Stimulated activated CD8-positive, alpha-beta memory T cell treated with anti-CD3 and anti-CD28 coated beads, Interleukin-7, amount 100 ng/mL, for 1 hour (primary cell): ENCODE measurements at places on chromosomes 2 and 18.

DNA sequence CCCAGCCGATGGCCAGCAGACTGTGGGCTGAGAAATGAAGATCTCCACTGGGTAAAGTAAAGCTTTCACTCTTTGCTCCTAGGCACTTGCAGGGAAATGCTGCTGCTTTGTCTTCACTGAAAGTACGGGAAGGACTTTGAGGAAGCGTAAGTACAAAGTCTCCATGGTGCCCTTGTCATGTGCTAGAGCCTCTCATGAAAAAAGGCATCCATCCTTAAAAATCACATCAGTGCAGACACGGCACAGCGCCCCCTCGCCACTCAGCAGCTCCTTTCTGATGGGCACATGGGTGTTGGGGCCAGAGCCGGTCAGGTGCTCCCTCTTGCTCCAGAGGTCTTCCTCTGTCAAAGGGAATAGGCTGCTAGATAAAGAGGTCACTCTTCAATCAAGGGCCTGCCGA lies 109.0 kb upstream of the STPG4 start:
- no peak for DNase-seq

- DNase-seq: no peak
Observed at GRCh38 chr2:191571163-191571769, 106.7 kb upstream of the NABP1 start.

GRCh38 chr2:152354069-152354755 lies 19.2 kb downstream of the FMNL2 start:
- no peak for DNase-seq

GRCh38 chr2:101742547-101742946 lies 45.0 kb downstream of the MAP4K4 start:
- DNase-seq: no peak

GRCh38 chr2:236211296-236211695 lies 43.1 kb upstream of the GBX2 start:
- DNase-seq: no peak

GRCh38 chr2:18824325-18824790 lies 235.0 kb upstream of the NT5C1B start:
- no peak for DNase-seq

DNA sequence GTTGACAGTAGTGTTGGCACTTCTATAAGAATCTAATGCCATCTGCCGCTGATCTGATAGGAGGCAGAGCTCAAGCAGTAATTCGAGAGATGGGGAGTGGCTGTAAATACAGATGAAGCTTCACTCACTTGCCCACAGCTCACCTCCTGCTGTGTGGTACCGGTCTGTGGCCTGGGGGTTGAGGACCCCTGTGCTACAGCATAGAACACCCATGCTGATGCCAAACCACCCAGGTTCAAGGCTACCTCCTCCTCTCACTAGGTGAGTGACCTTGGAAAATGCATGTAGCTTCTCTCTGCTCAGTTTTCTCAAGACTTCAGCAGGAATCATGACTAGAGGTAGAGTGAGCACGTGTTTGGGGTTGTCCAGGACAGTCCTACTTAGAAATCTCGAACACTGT lies 263.4 kb downstream of the SH3BP4 start:
- DNase-seq: no peak

DNA sequence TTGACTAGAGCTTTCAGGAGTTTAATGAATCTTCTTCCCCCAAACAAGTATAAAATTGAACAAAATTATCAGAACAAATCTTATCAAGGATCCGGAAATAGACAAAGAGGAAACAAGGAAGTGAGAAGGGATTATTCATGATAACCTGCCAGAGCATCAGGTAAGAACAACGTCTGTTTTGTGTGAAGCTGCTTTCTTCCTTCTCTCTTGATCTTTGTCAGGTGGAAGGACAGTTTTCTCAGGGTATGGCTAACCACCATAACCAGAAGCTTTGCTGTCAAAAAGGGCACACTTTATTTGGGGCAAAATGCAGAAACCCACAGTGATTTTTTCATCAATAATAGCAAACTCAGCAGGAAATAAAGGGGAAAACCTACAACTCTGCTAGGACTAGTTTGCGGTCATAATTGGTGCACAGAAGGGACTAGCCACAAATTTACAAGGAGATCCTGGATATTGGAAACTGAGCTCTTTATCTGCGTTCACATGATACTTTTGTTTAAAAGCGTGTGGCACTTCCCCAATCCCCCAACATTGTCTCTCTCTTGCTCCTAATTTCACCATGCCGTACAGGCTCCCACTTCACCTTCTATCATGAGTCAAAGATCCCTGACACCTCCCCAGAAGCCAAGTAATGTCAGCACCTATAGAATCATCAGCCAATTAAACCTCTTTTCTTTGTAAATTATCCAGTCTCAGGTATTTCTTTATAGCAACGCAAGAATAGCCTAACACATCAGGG lies 124.2 kb downstream of the FSIP2 start:
- no peak for DNase-seq

GRCh38 chr2:60547841-60548240 lies 5.6 kb downstream of the BCL11A start:
- no peak for DNase-seq

DNA sequence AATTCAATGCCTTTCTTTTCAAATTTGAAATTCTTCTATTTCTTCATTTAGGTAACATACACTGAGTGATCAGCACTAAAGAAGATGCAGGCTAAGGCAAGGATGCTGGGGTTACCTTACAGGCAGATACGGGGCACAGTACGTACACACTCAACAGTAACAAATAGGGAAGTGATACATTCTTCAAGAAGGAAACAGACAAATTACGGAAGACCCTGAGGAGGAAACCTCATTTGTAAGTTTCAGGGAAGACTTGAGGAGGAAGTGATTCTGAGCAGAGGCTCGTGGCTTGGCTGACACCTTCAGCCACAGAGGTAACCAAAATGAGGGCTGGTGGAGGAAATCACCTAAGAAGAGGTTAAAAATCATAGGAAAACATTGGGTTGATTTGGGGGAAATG lies 1108.3 kb upstream of the KLHL29 start:
- no peak for DNase-seq

GRCh38 chr2:8821276-8822217 lies 15.9 kb downstream of the KIDINS220 start:
- no peak for DNase-seq

- no peak for DNase-seq
Observed at GRCh38 chr2:139992078-139992477, 1211.9 kb upstream of the NXPH2 start.

DNA sequence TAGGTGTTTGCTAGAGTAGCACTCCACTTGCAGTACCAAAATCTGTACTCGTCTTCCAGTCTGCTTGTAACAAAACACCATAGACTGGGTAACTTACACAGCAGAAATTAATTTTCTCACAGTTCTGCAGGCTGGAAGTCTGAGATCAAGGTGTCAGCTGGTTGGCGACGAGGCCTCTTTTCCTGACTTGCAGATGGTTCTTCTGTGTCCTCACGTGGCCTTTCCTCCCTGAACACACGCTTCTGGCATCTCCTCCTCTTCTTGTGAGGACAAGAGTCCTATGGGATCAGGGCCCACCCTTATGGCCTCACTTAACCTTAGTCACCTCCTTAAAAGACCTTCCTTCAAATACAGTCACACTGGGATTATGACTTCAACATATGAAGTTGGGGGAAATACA lies 493.5 kb upstream of the MYT1L start:
- no peak for DNase-seq

GRCh38 chr2:72117029-72117428 lies 30.6 kb downstream of the CYP26B1 start:
- DNase-seq: no peak

- no peak for DNase-seq
Observed at GRCh38 chr2:215188078-215188477, 49.7 kb upstream of the ABCA12 start.

DNA sequence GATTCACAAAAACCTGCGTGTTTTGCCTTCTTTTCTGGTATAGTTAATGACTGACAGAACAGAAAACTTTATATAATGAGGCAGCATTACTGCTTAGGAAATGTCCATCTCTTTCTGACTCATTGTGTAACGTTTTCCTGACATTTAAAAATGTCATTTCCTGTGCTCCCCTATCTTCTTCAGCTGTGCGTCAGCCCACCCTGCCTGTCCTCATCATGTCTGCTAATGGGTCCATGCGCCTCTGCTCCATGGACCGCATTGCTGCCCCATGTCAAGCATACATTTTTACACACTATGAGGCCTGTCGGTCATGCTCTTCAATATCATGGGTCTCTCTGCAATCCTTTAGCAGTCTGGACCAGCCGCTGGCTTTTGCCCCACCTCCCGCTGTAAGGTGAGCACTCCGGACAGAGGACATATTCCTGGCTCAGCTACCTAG lies 234.3 kb downstream of the CDCA7 start:
- no peak for DNase-seq

GRCh38 chr2:157761520-157761919 lies 114.6 kb downstream of the ACVR1 start:
- no peak for DNase-seq

- no peak for DNase-seq
Observed at GRCh38 chr2:41933046-41933420, 114.8 kb upstream of the PKDCC start.

GRCh38 chr2:143297182-143297581 lies 168.0 kb downstream of the ARHGAP15 start:
- DNase-seq: no peak

DNA sequence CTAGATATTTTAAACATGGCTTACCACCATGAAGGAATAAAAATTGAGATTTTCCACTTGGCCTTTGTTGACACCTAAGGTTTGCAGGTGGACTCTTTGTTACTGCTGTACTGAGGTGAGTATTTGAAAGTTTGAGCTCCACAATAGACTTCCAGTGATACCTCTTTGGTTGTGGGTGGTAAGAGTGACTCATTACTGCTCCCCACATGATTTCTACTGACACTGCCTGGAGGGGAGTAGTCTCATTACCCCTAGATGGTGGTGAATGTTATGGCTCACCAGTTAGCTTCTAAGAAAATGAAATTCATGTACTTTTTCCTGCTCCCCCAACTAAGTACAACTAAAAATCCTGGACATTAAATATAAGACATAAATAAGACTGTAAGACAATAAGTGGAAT lies 1183.1 kb upstream of the TMEFF2 start:
- no peak for DNase-seq

DNA sequence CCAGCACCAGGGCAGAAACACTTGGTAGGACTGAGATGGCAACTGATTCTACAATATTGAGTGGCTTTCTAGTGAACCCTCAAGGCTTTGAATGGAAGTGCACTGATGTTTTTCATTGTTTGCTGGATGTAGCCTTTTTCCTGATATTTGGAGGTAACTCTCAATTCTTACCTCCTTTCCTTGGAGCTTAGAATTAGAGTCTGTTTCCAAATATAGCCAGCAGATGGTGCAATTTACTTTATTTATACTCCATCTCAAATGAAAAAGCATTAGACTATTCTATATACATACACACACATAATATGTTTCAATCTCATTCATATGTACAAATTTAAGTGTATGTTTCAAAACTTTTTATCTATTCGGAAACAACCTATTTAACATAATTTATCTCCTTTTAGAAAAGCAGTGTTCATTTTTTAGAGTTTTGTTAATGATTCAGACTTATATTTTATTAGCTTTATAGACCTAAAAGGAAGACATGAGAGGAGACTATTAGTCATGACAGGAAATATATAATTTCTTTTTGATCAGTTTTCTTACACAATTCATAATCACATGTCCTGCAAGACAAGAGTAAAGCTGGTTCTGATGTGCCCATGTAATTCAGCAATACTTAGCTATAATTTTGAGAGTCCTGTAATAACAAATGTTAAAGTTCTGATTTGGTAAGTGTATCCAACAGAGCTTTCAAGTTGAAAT lies 124.8 kb downstream of the NUP35 start:
- no peak for DNase-seq

- no peak for DNase-seq
Observed at GRCh38 chr2:199883474-199884212, 27.4 kb upstream of the C2orf69 start.

GRCh38 chr2:218186355-218186766 lies 19.6 kb upstream of the CXCR1 start:
- peak; percentile 37 for DNase-seq

DNA sequence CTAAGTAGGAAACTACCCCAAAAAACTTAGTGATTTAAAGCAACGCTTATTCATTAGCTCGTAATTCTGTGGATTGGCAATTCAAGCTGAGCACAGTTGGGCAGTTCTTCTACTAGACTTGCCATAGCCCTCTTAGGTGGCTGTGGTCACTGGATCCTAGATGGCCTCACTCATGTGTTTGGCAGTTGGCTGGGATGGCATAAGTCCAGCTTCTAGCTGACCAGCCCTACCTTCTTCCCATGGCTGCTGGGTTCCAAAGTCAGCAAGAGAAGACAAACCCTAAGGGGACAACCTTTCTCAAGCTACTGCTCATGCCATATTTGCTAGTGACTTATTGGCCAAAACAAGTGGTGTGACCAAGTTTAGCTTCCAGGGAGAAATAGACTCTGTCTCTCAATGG lies 95.3 kb downstream of the COPS8 start:
- DNase-seq: no peak

DNA sequence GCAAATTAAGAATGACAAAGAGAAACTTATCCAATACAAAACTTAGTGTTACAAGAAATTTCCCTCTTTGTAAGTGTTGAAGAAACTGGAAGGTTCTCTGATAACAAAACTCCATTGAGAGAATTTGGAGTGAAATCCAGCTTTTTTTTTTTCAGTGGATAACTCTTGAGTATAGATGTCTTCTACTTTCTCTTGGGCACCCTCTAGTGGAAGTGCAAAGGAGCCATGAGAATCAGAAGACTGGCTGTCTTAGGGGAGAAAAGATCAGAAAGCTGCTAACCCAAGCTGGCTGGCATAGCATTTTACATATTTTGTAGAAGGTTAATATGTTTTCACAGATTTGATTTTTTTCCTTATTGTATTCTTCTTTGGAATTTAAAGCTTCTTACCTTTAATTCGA lies 138.8 kb upstream of the SATB2 start:
- no peak for DNase-seq

DNA sequence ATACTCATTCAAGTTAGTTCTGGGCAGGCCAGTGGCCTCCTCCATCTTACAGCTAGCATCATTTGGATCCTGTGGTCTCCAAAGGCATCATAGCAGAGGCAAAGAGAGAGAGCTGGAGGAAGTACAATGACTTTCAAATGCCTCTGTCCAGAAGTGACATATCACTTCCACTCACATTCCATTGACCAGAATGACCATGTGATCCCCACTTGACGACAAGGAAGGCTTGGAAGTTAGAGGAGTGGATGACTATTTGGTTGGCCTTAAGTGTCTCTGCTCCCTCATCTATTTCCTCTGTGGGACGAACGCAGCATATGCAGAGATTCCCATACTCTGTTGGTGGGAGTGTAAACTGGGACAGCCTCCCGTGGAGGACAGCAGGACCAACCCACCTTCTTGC lies 27.8 kb upstream of the MLPH start:
- DNase-seq: no peak

DNA sequence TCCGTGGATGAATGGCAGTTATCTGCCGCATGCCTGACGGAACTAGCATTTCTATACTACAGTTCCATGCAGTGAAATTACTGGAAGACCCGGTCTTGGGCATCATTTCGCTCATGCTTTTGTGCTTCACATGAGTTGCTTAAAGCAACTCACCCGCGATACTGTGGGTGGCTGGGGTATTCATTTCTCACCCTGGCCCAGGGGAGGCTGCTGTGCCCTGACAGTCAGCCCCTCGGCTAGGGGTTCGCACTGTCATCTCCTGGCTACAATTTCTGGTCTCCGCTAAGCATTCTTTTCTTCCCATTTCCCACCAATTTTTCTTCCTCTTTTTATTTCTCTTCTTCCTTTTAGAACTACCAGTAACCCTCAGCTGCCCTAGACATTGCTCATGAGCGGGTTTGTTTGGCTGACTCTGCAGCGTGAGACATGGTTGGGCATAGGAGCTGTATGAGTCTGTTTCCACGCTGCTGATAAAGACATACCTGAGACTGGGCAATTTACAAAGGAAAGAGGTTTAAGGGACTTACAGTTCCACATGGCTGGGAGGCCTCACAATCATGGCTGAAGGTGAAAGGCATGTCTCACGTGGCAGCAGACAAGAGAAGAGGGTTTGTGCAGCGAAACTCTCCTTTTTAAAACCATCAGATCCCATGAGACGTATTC lies 16.5 kb upstream of the CNDP2 start:
- no peak for DNase-seq
